Body of pancreas (tissue), 4 donors: ENCODE measurements at places on chromosomes 7 and 10. TPM values are rescaled to one million over a fixed set of nuclear protein-coding genes. Genes with fewer than 3 reads are reported as not detected.

GRCh38 chr7:100221231-100221718 is 1.5 kb downstream of the PVRIG start:
- peak overlapping the region; percentile 11 for H3K27ac ChIP-seq
- H3K4me1 ChIP-seq: no peaks in the 10 kb centered on the region
- H3K4me3 ChIP-seq: no peak overlapping the region
- H3K36me3 ChIP-seq: peaks cover 3% of the 10 kb centered on the region
- DNase-seq: no peak

DNA sequence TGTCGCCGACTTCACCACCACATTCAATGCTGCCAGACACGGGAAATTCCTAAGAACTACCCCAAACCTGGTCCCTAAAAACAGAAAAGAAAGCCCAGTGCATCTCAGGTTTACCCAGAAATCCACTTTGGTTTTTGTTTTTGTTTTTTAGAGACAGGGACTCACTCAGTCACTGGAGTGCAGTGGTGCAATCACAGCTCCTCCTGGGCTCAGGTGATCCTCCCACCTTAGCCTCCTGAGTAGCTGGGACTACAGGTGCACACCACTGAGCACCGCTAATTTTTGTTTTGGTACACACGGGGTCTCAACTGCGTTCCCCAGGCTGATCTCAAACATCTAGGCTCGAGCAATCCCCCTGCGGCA is 22.8 kb downstream of the MAD1L1 start:
- H3K4me3 ChIP-seq: no peak overlapping the region
- H3K27ac ChIP-seq: no peak overlapping the region
- H3K36me3 ChIP-seq: no peaks in the 10 kb centered on the region
- no peaks in the 10 kb centered on the region for H3K4me1 ChIP-seq
- H3K27me3 ChIP-seq: no peaks in the 10 kb centered on the region
- DNase-seq: no peak

Gene HABP2
- total RNA-seq: 9.2 TPM

DNA sequence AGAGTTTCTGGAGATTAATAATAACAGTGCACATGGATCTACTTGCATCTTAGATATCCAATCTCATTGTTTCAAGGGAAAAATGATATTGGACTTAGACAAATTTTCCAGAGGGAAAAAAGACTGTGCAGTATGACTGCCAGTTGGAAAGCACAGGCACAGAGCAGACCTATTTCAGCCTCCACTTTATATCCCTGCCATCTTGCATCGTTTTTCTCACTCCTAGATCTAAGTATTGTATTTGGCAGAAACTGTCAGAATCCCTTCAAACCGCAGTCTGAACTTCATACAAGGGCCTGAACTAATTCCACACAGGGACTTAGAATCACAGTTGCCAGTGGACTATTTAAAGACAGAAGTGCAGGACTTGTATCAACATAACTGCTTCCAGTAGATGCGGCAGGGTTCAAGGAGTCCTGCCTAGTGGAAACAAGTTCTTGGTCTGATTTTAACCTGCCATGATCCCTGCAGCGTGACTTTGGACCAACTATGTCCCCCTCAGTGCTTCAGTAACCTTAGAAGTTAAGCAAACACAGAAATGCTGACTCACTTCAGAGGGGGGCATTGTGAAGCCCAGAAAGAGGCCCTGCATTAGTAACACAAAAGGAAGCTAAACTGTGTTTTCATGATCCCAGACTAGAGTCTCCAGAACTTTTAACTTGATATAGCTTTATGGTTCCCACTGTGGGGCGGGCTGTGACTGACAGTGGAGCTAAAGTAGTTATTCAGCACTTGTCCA is 95.7 kb upstream of the PALS2 start:
- H3K4me3 ChIP-seq: no peak overlapping the region
- no peaks in the 10 kb centered on the region for H3K36me3 ChIP-seq
- H3K27me3 ChIP-seq: no peaks in the 10 kb centered on the region

- no peaks in the 10 kb centered on the region for H3K36me3 ChIP-seq
- DNase-seq: no peak
- H3K27ac ChIP-seq: no peak overlapping the region
- no peaks in the 10 kb centered on the region for H3K27me3 ChIP-seq
Measured at GRCh38 chr7:74023092-74023536, 4.9 kb upstream of the ELN start.

DNA sequence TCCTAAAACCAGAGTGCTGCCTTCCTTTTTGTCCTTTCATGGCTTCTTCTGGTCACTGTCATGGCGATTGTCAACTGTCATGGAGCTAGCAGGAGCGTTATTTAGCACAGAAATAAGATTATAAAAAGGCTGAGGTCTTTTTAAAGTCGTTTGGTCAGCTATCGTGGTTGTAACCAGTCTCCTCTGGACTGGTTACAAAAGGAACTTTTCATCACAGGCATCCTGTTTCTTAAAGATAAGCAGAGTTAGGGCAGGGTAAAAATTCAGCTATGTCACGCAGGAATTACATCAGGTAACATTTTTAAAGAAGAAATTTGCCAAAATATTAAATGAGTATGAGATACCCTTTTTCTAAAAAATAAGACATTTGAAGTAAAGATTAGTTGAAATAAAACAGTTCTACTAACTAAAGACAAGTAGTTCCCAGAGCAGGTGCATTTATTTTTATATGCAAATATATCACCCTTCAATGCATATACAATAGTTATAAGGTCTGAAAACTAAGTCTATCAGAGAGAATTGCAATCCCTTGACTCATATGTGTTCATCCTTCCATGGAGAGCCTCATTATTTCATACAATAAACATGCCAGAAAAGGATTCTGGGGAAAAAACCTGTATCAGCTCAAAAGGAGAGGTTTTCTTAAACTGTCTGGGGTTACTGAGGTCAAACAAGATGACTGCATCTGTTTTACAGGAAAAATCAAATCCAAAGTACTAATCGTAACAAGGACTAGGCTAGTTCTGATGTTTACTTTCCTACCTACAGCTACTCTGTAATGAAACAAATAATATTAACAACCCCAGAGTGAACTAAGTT is 20.9 kb downstream of the FAM24A start:
- no peak for DNase-seq
- no peaks in the 10 kb centered on the region for H3K27me3 ChIP-seq
- no peaks in the 10 kb centered on the region for H3K4me1 ChIP-seq
- no peak overlapping the region for H3K27ac ChIP-seq
- no peak overlapping the region for H3K4me3 ChIP-seq

GRCh38 chr7:144997512-144997911 is 161.7 kb upstream of the TPK1 start:
- no peak for DNase-seq
- H3K27ac ChIP-seq: no peak overlapping the region
- no peaks in the 10 kb centered on the region for H3K27me3 ChIP-seq

Gene ETV1
- 2.6 TPM for total RNA-seq

Gene UPK3BL1
- 36.6 TPM for total RNA-seq

Gene ANKRD61
- total RNA-seq: not detected
